Osteoblast (primary cell): ENCODE measurements at places on chromosomes 1 and 21. TPM values are rescaled to one million over a fixed set of nuclear protein-coding genes. Genes with fewer than 3 reads are reported as not detected.
A peak's percentile ranks its signal among the peaks of the same experiment; 100 is the strongest.

- peak; percentile 19 for DNase-seq
Observed at GRCh38 chr1:66542811-66543767, 9.1 kb downstream of the SGIP1 start.

- peak; percentile 26 for DNase-seq
Observed at GRCh38 chr1:204725821-204726448, 40.4 kb upstream of the LRRN2 start.

DNA sequence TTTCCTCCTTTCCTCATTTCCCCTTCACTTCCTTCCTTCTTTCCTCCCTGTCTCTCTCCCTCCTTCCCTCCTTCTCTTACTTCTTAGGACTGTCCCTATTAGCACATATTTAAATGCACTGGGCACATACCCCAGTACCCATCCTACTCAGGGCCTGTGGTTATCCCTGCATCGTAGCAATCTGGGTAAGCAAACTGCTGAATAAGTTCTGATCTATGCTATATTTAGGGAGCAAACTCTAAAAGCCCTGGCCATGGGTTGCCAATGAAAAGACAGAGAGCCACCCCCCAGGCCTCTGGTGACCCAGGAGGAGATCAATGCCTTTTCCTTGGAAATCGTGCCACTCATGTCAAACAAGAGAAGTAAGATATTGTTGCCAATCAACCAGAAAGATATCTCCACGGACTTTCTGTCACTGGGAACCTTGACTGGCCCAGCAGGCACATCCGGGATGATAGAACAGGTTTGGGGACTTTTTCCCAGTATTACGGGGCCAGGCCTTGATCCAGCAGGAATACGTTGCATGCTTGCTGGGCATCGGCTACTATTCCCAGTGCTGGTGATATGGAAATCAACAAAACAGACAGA lies 5.4 kb downstream of the FAM3B start:
- peak; percentile 64 for DNase-seq

DNA sequence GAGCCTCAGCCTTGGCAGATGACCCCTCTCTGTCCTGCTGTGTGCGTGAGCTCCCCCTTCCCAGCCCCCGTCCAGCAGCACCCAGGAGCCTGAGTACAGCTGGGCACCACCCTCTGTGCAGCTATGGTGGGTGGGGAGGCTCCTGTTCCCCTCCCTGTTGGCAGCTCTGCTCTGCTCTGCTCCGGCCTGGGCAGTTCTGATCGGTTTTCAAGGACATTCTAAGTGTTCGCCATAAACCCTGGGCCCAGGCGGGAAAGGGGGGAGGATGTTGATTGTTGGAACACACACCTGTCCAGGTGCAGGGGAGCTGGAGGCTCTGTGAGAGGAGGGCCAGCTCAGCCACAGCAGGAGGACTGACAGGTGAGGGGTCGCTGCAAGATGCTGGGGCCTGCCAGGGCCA lies at the start of gene CLCNKB:
CLCNKB (plus strand) TSS at position 262 of the 400 bp plus-strand sequence. CDS start 711 bp downstream, outside the sequence.
- DNase-seq: no peak

- no peak for DNase-seq
Observed at GRCh38 chr1:107900090-107900945, 64.7 kb downstream of the VAV3 start.

- no peak for DNase-seq
Observed at GRCh38 chr1:216815260-216816131, 92.3 kb upstream of the ESRRG start.

GRCh38 chr1:99133756-99134500 lies 129.3 kb upstream of the PLPPR5 start:
- peak; percentile 23 for DNase-seq

The CAPN9 gene
- total RNA-seq: under 0.01 TPM in 1 of 2 replicates, not detected in the other

The CRYAA gene
- not detected in 2 replicates for total RNA-seq

- no peak for DNase-seq
Observed at GRCh38 chr1:85838238-85838637, 130.0 kb upstream of the ZNHIT6 start.
